ENCODE measurements at places on chromosomes 3 and 15.

DNA sequence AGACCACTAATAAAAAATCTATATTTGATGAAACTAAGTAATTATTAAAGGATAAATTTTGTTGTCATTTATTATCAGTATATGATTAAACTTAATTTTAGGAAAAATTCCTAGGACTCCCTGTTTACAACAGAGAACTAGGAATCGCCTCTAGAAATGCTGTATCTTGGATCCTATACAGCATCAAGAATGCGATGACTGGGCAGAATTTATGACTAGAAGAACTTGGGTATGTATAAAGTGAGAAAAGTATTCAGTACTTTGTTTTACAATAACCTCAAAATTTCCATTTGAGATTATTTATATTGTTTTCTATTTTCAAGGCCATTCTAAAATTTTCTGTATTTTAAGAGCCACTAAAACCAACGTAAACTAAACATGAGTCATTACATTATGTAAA lies 82.3 kb upstream of the AGTR1 start:
- no peak for DNase-seq

GRCh38 chr3:13160619-13161018 lies 87.4 kb upstream of the IQSEC1 start:
- no peak for DNase-seq

GRCh38 chr3:60144071-60144470 lies 1094.2 kb upstream of the CFAP20DC start:
- no peak for DNase-seq

DNA sequence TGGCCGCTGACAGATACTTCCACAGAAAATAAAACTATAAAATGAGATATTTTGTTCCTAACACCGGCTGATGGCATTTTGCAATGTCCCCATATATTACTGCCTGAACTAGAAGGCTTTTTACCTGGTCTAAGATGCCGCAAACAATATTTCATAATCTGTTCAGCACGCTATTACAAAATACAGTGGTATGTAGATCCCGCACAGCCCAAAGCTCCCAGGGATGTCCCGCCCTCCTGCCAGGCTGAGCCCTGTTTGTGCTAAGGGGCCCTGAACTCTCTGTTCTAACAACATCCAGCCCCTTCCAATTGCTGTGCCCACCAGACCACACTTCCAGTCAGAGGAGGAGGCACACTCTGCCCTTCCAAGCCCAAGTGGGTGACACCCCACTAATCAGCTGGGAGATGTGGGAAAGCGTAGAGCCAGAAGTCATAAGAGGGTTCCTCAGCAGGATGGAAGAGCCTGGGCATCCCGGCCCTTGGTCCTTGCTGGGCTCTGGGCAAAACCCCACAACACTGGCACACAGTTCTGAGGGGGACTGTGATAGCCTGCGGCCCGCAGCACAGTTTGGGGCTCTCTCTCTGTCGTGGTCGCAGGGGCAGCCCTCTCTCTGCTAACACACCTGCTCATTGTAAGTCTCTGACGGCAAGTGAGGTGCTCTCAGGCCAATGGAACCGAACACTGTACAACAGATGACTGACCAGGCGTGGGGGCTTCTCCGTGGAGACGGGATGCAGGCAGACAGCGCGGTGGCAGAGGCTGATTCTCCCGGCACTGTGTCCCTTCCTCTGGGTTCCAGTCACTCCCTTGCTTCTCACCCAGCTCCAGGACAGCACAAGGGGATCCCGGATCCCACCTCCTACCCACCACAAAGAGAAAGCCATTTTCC lies 55.2 kb downstream of the PCSK6 start:
- DNase-seq, result no peak

- no peak for DNase-seq
These were observed 5.3 kb downstream of the MYLK start for GRCh38 chr3:123878807-123879206.

GRCh38 chr3:29696311-29696710 lies 415.4 kb downstream of the RBMS3 start:
- DNase-seq, result no peak

DNA sequence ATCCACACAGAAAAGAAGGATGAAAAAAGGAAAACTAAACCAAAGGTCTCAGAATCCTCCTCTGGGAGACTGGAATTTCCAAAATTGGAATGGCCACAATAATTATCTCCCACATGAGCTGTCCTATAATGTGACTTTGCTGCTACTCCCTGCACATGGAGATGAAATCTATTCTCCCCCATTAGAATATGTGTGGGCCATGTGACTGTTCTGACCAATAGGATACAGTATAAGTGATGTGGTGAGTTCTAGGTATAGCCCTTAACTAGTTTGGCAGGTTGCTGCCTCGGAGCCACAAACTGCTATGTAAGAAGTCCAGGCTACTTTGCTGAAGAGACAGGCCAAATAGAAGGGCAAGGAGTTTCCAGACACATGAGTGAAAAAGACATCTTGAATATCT lies 5.2 kb downstream of the TRIM59 start:
- DNase-seq, result no peak

DNA sequence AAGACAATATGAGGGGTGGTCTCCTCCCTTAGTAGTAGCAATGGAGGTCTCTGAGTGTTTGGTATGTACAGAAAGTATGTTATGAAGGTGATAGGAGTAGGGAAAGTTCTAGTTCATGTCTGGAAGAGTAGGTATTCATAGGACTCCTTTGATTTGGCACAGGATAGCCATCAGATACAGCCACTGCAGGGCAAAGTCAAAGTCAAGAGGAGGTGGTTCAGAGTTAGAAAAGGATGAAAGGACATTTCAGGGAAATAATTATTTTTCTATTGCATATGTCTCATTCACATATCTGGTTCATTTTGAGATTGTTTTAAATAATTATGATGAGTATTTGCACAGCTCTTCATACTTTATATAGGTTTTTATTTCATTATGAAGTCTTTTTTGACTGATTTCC lies 381.1 kb downstream of the MFSD1 start:
- DNase-seq, result no peak

- DNase-seq, result no peak
These were observed 20.6 kb downstream of the SMAD3 start for GRCh38 chr15:67085818-67086636.

- DNase-seq, result no peak
These were observed 174.8 kb downstream of the POLR2M start for GRCh38 chr15:57881361-57881760.

DNA sequence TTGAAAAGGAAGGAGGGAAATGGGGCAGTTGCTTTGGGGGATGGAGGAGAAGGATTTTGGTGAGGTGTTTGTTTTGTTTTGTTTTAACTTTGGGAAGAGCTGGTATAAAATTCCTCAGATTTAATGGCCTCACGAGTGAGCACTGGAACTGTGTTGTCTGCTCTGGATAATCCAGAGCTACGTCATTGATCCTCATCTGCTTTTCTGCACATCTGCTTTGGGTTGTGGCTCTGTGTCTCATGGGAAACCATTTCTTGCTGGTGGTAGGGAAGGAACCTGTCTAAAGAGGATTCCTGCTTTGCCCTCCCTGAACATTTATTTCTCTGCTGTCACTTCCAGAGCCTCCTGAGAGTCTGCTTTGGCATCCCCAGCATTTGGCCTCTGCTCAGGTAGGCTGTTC lies 3.1 kb downstream of the SNRK start:
- DNase-seq, result no peak

DNA sequence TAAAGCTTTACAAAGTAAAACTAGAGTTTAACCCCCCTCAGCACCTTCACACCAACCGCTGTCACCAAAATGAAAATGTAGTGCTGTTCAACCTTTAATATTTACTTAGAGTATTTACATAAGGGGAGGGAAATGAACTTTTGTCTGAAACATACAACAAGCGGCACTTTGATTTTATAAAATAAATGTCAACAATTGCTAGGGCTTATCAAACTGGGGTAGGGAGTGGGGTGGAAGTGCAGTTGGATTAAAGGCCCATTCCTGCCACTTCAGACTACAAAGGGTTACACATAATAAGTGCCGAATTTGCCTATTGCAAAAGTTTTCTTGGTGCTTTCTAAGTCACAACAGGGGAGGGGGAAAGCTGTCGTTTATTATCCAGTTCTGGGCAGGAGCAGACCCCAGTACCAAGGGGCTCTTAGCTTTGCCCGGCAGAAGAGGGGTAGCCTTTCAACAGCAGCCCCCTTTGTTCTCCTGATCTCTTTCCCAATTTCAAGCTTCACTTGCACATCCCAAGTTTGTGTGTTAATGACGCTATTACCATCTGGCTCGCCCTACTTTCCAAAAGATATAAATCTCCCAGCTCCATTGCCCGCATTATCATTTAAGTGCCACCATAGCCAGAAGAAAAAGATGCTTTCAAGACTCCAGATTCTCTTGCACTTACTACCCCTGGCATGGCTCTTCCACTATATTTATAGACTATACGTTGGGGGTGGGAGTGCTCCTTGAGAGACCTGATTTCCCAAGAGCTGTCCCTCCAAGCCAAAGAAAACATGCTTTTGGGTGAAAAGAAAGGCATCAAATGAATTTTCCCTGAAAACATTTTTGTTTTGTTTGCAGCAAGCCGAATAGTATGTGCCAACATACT lies 17.0 kb downstream of the SOX2 start:
- DNase-seq, result no peak

DNA sequence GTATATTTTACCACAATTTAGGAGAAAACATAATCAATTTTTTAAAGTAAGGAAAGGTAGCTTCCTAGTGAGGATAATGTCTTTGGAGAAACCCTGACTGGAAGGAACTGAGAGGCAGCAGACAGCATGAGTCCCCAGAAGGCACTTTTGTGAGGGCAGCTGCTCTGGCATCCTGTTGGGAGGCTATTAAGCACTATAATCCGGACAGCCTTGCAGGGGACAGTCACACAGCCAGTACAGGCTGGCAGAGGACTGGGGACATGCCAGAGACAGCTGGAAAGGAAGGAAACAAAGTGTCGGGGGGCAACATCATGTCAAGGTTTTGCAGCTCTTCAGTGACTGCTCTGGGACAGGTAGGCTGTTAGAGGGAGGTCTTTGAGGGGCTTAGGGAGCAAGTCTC lies 15.7 kb downstream of the ACAN start:
- DNase-seq, result no peak

GRCh38 chr3:31733234-31733667 lies 200.5 kb downstream of the STT3B start:
- DNase-seq, result no peak
